ENCODE measurements at places on chromosomes 4 and X.

- no peak for DNase-seq
Measured at GRCh38 chrX:18042776-18043175, 177.9 kb downstream of the BEND2 start.

GRCh38 chrX:5051831-5052491, 1176.7 kb downstream of the NLGN4X start:
- no peak for DNase-seq

- DNase-seq: no peak
Measured at GRCh38 chrX:15416133-15416993, 32.1 kb upstream of the VEGFD start.

DNA sequence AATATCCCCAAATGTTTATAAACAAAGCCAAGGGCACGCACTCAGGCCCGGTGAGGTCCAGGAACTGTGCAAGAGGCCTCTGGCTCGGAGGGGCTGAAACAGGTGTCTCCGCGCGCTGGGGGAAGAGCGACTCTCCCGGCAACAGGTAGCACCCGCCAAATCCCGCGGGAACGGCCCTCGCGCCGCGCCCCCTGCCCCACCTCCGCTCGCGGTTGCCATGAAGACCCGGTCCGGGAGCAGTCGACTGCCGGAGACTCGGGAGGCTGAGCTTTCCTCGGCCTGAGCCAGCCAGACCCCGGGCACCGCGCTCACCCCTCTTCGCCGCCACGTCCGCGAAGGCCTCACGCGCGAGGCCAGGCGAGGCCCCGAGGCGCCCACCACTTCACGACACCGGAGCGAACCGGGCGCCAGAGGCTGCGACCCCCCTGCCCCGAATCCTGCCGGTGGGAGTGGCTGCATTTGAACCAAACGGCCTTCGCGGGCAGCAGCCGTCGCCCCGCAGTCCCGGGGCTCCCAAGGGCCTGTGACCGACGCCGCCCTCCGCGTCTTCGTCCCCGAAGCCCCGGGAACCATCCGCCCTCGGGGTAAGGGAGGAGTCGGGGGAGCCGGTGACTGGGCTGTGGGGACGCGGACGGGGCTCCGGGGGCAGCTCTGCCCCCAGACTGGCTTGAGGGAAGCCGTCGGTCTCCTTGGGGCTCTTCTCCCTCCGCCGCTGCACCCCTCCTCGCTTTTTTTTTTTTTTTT, at the start of gene NSUN7:
Gene NSUN7, plus strand, starts transcription at position 239 of the 744 bp plus-strand sequence. CDS start 739 bp downstream, outside the sequence.
- DNase-seq: peak; percentile 22

GRCh38 chr4:115272185-115272584, 158.8 kb upstream of the NDST4 start:
- DNase-seq: no peak

DNA sequence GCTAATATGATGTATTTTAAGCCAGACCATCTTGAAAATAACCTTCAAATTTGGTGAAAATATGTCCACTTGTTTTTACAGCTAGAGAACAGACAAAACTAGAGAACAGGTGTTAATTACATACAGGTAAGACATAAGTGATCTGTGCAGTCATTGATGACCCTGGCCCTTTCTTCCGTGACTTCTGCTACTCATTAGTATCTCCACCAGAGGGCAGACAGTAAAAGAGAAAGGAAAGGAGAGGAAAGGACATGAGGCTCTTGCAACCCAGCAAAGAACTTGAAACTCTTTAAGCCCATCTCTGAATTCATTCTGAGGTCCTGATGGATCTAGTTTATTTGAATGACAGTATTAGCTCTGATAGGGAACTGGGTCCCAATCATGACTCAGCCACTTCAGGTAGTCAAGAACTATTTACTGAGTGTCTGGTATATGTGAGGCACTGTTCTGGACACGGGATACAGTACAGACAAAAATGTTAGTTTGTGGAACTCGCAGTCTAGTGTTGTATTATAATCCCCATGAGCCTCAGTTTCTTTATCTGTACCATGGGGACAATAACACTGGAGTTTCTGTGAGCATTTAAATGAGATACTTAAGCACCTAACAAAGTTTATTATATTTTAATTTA, 121.0 kb upstream of the TEX13D start:
- DNase-seq: peak; percentile 29

- DNase-seq: no peak
Measured at GRCh38 chr4:14167876-14168510, 540.5 kb upstream of the BOD1L1 start.

- no peak for DNase-seq
Measured at GRCh38 chrX:153593811-153594500, 5.0 kb downstream of the CCNQ start.

GRCh38 chr4:2961811-2962441, 1.3 kb downstream of the NOP14 start:
- no peak for DNase-seq

- no peak for DNase-seq
Measured at GRCh38 chr4:176439611-176440010, 119.8 kb downstream of the SPCS3 start.

GRCh38 chr4:73508651-73509050, 27.1 kb downstream of the AFM start:
- no peak for DNase-seq

GRCh38 chrX:148917441-148917840, 417.0 kb downstream of the AFF2 start:
- DNase-seq: no peak

DNA sequence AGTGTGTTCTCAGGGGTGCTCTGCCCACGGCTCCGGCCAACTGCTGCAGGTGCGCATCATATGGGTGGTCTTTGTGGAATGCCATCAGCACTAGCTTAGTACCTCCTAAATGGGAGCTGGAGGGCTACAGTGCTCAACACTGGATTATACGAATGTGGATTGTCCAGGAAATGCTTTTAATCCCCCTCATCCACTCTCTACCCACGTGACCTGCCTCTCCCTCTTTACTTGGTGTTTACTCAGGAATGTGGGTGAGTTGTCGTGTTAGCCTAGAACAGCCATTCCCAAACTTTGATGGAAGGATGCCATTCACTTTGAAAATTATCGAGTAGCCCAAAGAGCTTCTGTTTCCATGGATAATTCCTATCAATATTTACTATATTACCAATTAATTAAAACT, 150.8 kb downstream of the PTTG2 start:
- no peak for DNase-seq

GRCh38 chr4:124480061-124480460, 232.5 kb downstream of the ANKRD50 start:
- no peak for DNase-seq

DNA sequence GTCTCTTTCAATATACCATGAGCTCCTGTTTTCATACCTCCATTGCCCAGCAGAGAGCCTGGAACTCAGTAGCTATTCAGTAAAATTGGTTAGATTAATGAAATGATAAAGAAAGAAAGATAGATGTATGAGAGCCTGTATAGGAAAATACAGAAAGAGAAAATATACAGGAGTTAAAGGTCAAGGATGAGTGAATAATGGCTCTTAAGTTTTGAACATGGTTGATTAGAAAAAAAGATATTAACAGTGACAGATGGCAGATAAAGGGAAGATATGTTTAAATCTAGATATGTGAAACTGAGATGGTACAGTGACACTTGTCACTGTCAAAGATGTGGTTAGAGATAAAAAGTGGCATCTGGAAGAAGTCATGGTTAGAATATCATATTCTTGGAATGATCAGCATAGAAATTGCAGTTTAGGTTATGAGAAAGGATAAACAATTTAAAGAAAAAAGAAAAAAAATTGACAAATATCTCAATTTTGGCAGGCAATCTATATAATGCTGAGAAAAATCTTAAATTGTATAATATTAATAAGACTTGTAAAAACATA, 179.2 kb downstream of the TBCK start:
- no peak for DNase-seq

DNA sequence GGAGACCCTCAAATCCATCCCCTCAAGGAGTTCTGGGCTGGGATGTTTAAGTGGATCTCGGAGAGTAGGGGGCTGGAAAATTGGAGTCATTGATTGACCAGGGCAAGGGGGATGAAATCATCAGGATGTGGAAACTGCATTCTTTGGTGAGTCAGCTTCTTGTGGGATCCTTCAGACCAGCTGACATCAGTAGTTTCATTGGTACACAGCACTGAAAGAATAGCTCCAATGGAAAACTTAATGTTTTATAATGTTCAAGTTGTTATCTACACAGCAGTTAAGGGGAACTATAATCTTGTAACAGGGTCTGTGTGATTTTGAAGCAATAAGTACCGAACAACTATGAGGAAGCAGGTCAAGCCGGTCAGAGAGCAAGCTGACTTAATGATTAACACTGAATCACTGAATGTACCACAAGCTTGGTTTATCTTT, 506.1 kb downstream of the RPA4 start:
- no peak for DNase-seq

- DNase-seq: peak; percentile 68
Measured at GRCh38 chr4:174282836-174283506, 496 bp downstream of the FBXO8 start.

DNA sequence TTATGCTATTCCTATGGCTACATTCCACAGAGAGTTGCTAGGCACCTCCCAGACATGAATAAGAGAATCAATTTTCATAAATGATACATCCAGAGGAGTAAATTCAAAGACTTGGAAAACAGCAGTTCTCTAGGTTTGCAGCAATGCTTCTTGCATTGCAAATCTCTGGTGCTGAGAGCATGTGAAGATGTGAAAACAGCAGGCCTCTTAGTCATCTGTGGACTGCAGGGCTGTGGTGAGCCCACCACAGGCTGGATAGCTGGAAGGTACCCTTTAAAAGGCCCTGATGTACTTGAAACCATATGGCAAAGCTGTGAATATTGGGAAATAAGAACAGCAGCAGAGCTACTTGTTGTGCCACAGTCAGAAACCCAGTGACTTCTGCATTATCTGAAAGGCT, 2135.9 kb downstream of the ARAP2 start:
- DNase-seq: no peak

GRCh38 chr4:41853973-41854372, 81.3 kb upstream of the TMEM33 start:
- DNase-seq: no peak

- no peak for DNase-seq
Measured at GRCh38 chr4:14059006-14059405, 431.5 kb upstream of the BOD1L1 start.

GRCh38 chr4:182600093-182600492, 317.1 kb downstream of the DCTD start:
- DNase-seq: no peak

DNA sequence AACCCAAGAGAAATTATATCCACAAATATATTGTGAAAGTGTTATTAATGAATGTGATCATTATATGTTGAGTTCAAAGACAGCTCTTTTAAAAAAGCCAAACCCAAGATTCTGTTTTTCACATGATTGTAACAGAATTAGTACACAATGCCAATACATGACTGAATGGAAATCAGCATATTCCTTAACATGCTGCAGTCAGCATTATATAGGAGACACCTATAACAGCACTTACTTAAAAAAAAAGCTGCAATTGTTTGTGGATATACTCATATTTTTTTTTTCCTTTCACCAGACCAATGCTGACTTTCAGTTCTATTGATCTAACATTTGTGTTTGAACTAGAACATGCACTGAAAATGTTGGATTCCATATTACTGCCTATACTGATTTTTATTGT, 165.2 kb downstream of the CCSER1 start:
- DNase-seq: no peak

GRCh38 chrX:119757646-119757978, 776 bp upstream of the SOWAHD start:
- no peak for DNase-seq

DNA sequence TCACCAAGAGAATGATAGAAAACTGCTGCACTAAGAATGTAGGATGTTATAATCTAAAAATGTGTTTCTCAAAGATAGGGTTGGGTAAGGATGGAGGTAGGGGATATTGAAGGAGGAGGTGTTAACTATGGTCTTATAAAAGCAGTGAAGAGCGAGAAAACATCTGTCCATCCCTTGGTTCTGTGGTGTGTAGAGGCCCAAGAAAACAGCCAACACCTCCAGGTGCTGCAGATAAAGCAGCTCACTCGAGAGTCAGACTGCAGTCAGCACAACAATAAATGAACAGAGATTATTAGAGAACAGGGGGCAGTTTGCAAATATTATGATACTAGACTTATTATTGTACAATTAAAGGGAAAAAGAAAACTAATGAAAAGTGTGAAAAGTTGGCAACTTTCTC, 141.5 kb downstream of the CAMK2D start:
- no peak for DNase-seq

DNA sequence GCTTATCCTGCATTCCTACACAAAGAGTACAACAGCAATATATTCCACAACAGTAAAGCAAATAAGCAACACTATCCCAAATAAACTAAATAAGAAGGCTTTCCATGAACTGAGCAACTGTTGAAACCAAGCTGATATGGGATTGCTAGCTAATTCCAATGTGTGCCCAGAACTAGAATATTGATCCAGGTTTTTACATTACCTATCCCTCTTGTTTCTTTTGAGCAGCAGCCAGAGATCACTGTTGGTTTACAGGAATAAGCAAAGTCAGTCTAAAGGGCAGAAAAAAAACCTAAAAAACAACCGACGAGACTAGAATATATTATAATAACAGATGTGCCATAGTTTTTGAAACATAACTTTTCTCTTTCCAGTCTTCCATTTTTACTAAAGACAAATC, 22.4 kb upstream of the ADH4 start:
- DNase-seq: no peak

- peak; percentile 15 for DNase-seq
Measured at GRCh38 chrX:143296521-143296920, 220.8 kb downstream of the SPANXN3 start.

- no peak for DNase-seq
Measured at GRCh38 chrX:23766650-23767551, 16.1 kb upstream of the SAT1 start.

GRCh38 chrX:121014826-121015225, 29.3 kb upstream of the CT47A1 start:
- no peak for DNase-seq

DNA sequence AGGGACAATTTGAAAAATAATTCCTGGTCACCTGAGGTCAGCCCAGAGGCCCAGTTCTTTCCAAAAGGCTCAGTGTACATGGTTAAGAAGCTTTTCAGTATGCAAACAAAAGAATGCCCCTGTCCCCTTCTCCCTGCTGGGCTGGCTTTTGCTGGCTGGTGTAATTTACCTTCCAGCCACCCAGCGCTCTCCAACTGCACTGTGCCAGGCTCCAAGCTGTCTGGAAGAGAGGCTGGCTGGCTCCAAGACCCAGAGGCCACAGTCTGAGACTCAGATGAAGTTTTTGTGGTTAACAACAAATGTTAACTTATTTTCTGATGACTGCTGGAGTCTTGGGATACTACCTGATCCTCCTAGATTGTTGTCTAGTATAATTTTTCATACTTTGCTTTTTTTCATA, 11.9 kb upstream of the KIT start:
- DNase-seq: no peak

All from NCI-H2081 treated with DMSO at 0.1 percent for 48 hours (cell line).